Dermis blood vessel endothelial cell (primary cell): ENCODE measurements at places on chromosomes 12 and 14. TPM values are rescaled to one million over a fixed set of nuclear protein-coding genes. Genes with fewer than 3 reads are reported as not detected.

Gene FZD10
- 1.0 and 1.7 TPM in 2 replicates for total RNA-seq

Gene RHOJ
- 76.3 and 115 TPM in 2 replicates for total RNA-seq

Gene RFC5
- total RNA-seq: 14.8 and 26.3 TPM in 2 replicates

- DNase-seq: no peak
These were observed 42.8 kb downstream of the TSPAN9 start for GRCh38 chr12:3119756-3120601.

Gene SIX6
- total RNA-seq: not detected in 2 replicates

- no peak for DNase-seq
These were observed 13.4 kb upstream of the NIN start for GRCh38 chr14:50844391-50844790.

DNA sequence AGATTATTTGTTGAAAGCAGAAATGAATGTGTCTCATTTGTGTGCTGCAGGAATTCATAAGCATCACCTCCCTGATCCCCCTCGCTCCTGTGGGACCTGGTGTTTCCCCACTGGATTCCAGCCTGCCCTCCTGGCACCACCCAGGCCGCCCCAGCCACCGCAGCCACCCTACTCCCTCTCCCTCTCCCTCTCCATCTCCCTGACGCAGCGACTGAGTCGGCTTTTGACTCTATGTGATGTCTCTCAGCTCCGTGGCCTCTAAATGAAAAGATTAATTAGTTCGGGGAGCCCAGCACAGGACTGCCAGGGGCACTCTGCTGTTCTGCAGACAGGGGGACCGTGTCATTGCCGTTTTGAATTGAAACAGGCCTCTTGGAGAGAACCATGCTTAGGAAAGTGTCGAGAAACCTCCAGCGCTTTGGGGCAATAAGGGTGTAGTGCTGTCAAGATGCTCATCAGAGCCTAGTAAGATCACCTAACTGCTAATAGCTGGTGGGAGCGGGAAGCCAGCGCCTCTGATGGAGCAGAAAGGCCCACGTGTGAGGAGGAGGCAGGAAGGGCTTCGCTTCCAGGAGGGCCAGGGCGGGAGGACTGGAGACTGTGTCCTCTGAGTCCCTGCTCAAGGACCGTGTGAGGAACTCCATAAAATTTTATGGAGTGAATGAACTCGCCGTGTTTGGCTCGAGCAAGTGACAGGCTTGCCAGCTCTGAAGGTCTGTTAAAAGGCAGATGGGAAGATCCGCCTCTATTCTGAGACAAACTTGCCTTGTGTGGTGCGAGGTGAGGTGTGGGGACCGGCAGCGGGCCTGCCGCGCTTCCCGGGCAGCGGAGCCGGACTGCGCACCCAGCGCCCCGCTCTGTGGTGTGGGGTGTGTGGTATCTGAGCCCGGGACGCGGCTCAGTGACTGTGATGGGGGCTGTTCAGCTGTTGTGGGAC lies 157.4 kb upstream of the C14orf180 start:
- DNase-seq: no peak

DNA sequence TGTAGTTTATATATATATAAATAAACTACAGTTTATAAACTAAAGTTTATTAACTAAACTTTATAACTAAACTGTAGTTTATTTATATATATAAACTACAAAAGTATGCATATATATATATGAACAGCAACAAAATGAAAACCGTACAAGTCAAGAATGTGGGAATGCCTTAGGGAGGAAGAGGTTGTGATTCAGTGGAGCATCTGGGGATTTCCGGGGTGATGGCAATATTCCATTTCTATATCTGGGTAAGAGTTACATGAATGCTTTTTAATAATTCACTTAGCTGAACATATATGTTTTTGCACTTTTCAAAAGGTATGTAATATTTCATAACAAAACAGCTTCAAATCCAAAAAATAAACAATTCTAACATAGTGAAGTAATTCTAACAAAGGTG lies 30.1 kb upstream of the CAND1 start:
- no peak for DNase-seq

- DNase-seq: no peak
These were observed 48.0 kb downstream of the DRAM1 start for GRCh38 chr12:101925361-101925760.

DNA sequence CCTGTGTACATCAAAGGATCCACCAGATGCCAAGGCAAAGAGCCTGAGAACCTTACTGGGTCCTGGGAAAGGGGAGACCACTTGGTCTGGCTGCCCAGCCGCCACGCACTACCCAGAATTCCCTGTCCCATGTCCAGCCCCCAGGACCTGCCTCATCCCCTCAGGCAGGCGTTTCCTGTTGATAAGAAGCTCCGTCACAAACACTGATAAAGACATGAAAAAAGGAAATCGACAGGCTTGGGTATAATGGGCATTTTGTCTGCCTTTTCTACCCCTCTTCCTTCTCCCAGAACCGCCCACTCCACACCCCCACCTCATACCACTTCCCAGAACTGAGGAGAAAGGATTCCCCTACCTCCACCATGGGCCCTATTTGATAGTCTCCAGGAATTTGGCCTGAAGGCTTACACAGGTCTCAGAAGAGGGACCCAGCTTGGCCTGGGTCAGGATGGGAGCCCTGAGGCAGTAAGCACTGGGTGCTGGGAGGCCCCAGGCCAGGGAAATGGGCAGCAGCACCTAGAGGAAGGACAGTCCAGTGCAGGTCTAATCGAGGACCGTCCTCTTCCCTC lies 18.8 kb downstream of the ACVRL1 start:
- peak; percentile 92 for DNase-seq

DNA sequence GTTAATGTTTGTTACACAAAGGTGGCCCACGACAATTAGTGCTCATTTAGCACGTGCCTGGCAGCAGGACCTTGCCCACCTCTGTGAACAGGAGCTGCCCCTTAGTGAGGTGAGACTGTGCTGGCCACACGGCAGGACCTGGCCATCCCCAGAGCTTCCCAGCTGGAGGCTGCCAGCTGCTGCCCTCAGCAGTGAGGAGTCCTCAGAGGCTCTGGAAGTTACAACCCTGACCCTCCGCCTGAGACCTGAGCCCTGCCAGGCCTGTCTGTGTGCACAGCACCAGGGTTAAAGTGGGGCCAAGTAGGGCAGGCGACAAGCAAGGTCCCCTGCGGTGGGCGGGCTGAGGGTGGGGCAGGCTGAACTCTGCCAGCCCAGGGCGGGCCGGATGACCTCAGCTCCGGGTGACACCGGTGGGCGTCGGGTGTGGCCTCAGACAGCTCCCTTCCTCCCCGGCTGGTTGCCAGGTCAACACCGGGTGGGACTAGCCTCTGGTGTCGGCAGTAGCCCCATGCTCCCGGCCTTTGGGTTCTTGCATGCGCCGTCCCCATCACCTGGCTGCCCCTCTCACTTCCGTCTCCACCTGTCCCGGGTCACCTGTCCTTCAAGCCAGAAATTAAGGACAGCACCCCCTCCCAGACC lies 9.2 kb upstream of the LBHD2 start:
- DNase-seq: no peak

Gene FAM234B
- 12.2 and 13.3 TPM in 2 replicates for total RNA-seq

DNA sequence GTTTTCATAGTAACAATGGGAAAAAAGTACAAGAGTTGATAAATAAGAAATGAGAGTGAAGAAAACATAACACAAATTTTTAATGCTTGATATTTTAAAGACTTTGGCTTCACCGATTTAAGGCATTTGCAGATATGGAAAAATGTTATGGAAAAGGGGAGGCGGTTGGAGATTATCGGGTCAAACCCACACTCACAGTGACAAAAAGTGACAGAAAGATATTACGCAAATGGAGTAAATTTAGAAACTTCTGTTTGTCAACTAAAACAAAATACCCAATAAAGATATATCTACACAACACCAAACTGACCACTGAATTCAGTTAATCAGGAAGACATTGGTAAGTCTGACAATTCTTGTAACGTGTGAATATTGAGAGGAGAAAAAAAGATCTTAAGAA lies 2.5 kb downstream of the PPP1R12A start:
- DNase-seq: peak; percentile 2

DNA sequence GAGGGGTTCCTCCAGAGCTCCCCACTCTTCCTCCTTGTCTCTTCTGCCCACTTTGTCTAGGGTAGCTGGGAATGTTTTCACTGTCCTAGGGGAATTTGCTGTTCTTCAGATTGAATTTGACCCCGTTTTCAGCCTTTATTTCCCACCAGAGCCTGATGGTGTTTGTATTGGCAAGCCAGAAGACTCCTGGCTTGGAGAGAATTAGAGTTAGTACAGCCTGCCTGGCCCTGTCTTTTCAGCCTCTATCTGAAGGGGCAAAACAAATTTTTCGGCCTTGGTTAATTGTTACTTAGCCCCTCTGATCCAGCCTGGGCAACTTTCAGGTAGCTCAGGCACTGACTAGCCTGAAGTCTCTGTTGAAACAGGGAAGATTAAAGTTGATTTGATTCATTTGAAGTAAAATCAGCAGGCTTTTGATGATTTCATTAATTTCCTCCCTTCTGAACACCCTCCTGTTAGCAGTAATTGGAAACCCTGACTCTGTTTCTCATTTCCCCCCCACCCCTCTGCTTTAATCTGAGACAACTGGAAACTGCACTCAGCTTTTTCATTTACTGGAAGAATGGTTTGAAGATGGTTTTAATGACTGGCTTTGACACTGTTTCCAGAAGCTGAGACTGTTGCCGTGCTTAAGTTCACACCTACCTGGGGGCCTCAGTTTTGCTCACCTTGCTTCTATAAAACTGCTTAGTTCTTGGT lies 63.3 kb downstream of the SUSD6 start:
- DNase-seq: no peak

- peak; percentile 93 for DNase-seq
These were observed 88.6 kb downstream of the EPS8 start for GRCh38 chr12:15700595-15700994.

- no peak for DNase-seq
These were observed 2.5 kb downstream of the PTGDR start for GRCh38 chr14:52269982-52270381.

DNA sequence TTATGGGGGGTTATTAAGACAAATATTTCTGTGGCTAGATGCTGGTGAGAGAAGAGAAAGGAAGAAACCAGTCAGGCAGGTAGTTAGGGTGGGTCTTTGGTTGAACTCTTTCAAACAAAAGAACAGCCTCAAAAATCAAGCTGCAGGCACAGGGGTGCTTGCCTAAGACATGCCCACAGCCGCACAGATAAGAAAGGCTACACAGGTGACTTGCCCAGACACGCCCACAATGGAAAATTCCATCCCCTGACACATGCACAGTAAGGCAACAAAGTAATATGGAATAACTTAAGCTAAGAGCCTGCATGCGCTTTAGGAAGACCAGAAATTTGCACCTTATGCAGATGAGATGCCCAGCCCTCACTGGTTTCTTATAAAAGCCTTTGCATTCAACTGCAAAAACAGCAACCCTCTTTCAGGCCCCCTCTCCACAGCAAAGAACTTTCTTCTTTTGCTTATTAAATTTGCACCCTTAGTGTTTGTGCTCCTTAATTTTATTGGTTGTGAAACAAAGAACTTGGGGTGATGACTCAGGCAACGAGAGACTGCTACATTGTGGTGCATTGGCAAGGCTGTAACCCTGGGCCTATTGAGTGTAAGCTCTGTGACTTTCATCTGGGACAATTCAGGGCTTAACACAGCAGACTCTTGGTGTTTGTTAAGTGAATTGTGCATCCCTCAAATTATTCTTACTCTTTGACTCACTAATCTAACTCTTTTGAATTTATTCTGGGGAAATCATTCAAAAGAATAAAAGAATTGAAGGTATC lies 149.4 kb downstream of the RPAP3 start:
- DNase-seq: no peak

Gene SLC10A1
- not detected in 2 replicates for total RNA-seq

- DNase-seq: peak; percentile 97
These were observed 1.7 kb downstream of the TPCN1 start for GRCh38 chr12:113222730-113223531.

Gene ANKS1B
- total RNA-seq: not detected in 2 replicates
